ENCODE measurements at places on chromosomes 11 and 22.

- peak; percentile 52 for DNase-seq
These were observed 24.1 kb downstream of the APOL3 start for GRCh38 chr22:36136475-36136874.

- DNase-seq: peak; percentile 17
These were observed 58.1 kb downstream of the PPFIA1 start for GRCh38 chr11:70328556-70328955.

- no peak for DNase-seq
These were observed 4.3 kb downstream of the APOL5 start for GRCh38 chr22:35721960-35722359.

DNA sequence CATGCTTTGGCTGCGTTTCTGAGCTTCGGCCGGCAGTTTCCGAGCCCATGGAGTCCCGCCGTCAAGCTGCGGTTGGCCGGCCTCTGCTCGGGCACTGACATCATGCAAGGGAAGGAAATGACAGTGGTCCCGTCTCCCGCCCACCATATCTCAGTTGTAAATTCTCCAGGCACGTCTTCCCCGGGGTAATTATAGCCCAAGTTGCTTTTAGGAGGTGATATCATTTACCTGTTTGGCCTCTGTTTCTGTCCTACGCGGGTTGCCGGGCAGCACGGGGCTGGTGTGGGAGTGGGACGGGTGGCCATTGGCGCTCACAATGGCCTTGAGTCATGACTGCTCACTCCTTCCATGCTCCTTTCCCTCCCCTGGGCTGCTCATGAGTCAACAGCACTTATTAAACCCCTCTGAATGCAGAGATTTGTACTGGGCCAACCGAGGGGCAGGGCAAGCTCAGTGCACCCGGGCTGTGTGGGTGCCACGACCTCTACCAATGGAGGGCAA lies 4.2 kb upstream of the ANO1 start:
- DNase-seq: peak; percentile 15

GRCh38 chr11:20342347-20343141 lies 21.0 kb upstream of the HTATIP2 start:
- DNase-seq: no peak

DNA sequence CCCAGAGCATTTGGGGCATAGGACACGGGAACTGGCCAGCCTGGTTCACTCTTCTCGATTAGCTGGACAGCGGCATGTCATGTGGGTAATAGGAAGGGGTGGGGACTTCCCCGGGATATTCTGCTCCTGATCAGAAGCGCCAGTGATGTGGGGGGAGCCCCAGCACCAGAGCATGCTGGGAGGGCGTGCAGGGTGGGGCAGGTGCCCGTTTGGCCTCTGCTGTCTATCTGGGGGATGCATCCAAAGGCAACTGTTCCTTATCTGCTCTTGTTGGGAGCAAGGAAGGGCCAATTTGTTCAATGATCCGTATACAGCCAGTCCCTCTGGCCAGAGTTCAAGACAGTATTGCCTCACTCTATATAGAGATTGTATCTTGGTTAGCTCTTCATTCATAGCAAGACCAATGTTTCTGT lies 43.6 kb downstream of the PPARA start:
- DNase-seq: no peak

DNA sequence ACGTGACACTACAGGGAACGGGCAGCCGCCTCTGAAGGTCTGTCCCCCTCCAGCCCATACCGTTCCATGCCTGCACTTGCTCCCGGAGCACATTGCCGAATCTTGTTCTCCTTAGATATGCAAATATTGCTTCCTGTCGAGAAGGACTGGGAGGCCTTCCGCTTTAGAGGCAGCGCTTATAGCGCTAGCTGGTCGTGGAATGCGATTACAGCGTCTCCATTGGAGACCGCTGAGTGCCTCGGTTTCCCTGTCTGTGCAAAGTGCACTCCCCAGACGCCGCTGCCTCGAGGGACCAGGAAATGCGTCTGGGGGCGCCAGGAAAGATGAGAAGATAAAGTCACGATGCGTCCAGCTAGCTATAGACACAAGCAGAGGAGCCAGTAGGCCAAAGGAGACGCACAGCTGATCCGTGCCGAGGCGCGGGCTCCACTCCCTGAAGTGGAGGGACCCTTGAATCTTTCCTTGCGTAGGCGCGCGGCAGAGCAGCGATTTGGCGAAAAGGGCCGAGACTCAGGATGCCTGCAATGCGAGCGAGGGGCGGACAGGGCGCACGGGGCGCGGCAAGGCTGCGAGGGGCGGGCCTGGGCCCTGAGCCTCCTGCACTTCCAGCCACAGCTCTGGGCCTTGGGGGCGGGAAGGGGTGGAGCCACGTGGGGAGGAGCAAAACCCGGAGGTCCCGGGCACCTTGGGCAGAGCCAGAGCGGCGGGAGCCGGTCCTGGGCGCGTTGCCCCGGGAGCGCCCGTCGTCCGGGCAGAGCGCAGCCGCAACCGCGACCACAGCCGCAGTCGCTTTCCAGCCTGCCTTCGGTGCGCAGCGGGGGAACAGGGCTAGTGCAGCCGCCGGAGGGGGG lies at the start of gene RASSF10:
Gene RASSF10 (plus strand): TSS at position 692 of the 851 bp plus-strand sequence. CDS start 261 bp downstream, outside the sequence.
- DNase-seq: peak; percentile 20

GRCh38 chr11:34184505-34185015 lies 79.1 kb downstream of the NAT10 start:
- no peak for DNase-seq

DNA sequence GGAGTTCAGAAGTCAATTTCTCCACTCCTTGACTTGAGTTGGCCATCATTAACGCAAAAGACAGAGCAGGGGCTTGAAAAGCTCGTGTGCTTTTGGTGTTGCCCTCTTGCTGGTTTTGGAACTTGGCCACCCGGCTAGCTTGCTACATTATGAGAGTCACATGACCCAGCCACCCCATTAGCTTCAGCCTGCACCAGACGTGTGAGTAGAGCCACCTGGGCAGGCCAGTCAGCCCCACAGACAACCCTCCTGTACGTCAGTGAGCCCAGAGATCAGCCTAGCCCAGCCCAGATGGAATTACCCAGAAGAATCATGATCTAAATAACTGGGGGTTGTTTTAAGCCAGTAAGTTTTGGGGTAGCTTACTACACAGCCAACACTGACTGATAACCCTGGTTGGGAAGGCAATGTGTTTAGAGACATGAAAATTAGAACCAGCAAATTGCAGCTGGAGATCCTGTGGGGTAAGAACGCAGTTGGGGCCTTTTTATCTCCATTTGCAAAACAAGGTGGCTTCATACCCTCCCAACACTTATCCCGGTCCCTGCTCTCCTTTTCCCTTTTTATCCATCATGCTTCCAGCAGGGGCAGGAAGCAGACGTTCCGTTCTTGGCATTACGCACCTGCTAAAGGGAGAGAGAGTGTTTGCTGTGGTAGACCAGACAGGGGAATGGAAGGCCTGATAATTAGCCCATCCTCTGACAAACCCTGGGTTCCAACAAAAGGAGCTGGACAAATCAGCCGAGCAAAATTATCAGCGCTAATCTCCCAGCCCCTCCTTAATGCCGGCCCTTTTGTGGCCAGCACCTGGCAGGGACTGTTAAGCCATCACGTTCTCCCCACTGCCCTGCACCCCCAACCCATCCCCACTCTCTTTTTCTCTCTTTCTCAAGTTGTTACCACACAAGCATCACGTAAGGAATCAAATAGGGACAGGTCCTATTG lies 548.7 kb upstream of the CADM1 start:
- no peak for DNase-seq

GRCh38 chr11:18752502-18752901 lies 26.5 kb upstream of the IGSF22 start:
- no peak for DNase-seq

GRCh38 chr11:128187835-128188234 lies 399.5 kb downstream of the ETS1 start:
- DNase-seq: peak; percentile 83

DNA sequence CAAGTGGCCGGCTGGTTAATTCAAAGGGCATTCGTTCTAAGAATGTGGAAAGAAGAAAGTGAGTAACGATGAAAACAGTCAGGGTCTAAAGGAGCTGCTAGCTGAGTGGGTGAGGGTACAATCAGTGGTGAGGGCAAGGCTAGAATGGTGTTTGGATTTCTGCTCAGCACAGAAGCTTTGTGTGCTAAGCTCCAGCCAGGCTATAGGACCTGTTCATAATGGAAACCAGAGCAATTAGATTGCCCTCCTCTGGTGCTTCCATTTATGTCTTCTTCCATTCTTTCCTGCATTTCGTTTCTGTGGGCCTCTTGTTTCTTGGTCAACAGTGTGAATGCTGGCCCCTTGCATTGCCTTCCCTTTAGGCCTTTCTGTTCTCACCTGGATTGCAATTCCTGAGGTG lies 572.9 kb upstream of the CHORDC1 start:
- no peak for DNase-seq

GRCh38 chr22:44671742-44672141 lies 30.3 kb upstream of the PRR5 start:
- no peak for DNase-seq

GRCh38 chr22:27952779-27953178 lies 33.7 kb upstream of the PITPNB start:
- peak; percentile 27 for DNase-seq

GRCh38 chr11:126608658-126609057 lies 253.2 kb downstream of the ST3GAL4 start:
- no peak for DNase-seq

DNA sequence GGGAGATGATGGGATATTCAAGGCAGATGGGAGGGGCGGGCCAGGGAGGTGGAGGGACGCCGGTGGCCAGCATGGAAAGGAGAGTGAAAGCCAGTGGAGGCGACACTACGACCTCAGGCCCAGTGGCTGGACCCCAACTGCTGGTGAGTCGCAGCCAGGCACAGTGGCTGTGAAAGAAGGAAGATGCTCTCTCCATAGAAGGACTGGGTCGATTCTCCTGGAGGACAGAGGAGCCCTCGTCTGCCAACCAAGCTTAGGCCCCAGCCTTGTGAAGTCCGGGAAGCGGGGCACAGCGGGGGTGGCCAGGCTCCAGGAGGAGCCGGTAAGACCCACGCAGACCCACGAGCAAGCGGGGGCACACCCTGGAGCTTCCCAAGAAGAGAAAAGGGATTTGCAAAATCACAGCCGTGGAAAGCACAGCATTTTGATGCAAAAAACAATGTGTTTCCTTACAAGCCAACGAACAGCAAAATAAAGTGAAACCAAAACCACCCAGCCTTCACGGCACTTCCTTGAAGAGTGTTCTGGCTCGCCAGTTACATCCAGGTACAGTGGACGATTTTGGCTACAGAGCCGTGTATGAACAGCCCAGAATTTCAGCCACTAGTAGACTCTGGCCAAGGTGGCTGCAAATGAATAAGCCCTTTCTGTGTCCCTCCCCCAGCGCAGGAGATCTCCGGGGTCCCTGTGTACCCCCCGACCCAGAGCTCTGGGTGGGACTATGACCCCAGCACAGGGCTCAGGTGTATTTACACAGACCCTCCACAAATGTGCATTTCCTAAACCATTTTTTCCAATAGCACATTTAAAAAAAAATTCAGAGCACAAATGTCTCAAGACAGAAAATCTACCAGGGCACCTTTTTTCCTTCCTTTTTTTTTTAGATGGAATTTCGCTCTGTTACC lies 96.9 kb downstream of the TRMU start:
- no peak for DNase-seq

DNA sequence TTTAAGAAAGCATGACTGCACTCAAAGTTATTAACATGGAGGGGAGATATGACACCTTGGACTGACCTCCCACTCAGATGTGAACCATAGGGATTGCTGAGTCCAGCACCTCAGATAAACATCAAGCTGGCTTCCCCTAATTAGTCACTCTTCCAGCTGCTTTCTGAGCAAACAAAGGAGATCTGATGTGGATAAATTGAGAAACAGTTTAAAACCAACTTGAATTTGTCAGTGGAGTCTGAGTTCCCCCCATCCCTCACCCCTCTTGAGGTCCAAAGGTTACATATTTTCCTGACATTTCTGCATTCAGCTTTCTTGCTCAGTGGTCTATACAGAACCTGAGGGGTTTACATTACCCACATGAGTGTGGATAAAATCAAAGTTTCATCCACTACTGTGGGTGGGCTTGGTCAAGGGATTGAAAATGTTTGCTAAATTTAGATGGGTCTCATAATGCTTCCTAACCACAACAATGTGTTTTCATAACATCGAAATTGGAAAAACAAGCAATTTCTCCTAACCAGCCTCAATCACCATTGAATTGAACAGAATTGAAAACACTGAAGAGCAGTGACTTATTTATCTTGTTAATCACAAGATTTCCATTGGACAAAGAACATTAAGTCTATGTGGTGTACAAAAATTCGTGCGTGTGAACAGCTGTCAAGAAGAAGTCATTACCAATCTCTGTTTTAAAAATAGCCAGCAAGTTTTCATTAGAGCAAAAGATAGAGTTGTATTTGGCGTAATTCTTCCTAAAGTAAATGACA lies 292.3 kb downstream of the METTL15 start:
- peak; percentile 66 for DNase-seq

DNA sequence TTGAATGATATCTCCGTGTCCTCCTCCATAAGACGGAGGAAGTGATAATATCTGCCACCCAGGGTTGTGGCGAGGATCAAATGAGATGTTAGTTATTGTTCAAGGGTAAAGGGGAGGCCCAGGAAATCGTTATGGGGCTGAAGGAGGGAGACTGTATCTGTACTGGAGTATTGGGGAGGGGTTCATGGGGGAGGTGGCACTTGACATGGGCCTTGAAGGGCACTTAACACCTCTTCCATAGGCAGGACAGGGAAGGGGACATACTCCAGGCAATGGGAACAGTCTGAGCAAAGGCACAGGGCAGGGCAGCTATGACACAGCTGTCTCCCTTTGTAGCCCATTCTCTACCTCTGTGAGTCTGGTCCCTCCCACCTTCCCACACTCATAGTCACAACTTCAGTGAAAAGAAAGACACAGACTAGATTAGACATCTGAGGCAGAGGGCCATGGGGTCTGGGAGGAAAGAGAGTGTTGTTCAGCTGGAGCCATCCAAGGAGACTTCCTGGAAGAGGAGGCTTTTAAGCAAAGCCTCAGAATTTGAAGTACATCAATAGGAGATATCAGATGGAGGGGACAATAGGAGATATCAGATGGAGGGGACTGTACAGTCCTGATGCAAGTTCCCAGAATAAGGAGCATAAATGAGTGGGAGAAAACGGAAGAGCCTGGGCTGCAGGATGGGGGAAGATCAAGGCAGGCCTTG lies 15.8 kb upstream of the DGKZ start:
- no peak for DNase-seq

DNA sequence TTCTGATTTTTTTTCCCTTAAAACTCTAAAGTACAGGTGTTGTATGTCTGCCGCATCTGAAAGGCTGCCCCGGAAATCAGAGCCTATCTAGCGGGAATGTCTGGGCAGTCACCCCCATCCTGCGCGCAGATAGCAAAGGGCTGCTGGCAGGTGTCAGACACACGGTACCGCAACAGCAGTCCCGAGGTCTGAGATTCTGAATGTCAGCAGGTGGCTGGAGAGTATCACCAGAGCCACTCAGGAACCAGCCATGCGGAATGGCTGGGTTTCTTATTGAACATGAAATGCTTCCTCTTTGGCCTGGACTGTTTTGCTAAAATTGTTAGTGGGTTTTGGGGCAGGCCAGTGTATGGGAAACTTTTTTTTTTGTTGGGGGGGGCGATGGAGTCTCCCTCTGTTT lies 53.3 kb downstream of the CERK start:
- no peak for DNase-seq

- DNase-seq: no peak
These were observed 15.8 kb downstream of the SHANK3 start for GRCh38 chr22:50688448-50688847.

Data from fibroblast of skin of right quadriceps (primary cell).